ENCODE measurements at places on chromosomes 1 and 21. TPM values are rescaled to one million over a fixed set of nuclear protein-coding genes. Genes with fewer than 3 reads are reported as not detected.

GRCh38 chr1:57881639-57882038 lies 457.8 kb upstream of the DAB1 start:
- DNase-seq: no peak

DNA sequence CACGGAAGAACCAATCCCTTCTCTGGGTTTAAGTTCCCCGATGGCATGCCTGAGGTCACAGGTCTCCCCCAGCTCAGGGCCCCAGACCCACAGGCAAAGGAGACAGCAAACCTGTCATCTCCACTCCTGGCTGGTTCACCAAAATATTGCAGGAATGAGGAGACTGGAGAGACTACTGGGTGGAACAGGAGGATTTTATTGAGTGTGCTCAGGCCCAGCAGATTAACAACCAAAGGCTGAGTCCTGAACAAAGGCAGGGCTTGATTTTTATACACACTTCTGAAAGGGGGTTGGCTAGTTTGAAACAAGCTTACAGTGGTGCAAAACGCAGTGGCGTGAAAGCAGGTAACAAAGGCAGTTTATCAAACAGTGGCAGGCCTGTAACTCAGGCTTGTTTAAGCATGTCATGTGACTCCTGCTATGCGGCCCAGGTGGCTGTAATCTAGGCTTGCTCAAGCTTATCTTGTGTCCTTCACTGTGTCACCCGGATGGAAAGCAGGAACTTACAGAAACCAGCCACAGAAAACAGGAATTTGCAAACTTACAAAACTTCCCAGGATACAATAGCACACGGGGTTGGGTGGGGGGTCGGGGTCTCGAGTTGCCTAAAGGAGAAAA lies 27.4 kb upstream of the KCNJ15 start:
- DNase-seq: no peak

DNA sequence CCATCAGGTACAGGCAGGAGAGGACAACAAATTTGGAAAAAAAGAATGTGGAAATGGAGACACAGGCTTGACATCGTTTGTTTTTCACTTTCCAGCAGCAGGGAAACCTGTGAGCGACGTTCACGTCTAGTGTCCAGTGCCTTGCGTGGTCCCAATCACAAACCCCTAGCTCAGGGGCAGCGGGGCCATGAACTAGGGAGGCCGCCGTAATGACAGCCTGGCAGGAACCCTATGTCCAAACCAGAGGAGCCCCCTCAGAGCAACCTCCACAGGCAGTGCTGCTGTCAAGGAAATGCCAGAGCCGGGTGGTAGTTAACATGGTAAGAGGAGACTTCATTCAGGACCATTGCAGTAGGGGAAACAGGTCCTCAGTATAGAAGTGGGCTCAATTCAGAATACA lies 37.8 kb upstream of the PSEN2 start:
- DNase-seq: no peak

GRCh38 chr1:11831945-11832725 lies 15.4 kb downstream of the NPPA start:
- DNase-seq: no peak

GRCh38 chr1:17826165-17826488 lies 71.0 kb downstream of the ACTL8 start:
- DNase-seq: peak; percentile 51

DNA sequence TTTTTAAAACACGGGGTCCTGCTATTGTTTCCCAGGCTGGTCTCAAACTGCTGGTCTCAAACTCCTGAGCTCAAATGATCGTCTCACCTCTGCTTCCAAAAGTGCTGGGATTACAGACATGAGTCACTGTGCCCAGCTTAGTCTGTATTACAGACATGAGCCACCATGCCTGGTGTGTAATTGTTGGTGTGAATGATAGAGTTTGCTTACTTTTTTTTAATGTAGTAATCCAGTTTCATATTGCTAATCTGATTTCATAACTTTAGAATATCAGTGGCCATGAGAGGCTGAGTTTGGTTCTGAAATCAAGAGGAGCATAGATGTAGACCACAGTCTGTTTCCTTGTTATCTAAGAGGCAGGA lies 3.4 kb downstream of the EPB41 start:
- no peak for DNase-seq

- DNase-seq: no peak
These were observed 47.6 kb downstream of the ACP6 start for GRCh38 chr1:147622731-147623130.

DNA sequence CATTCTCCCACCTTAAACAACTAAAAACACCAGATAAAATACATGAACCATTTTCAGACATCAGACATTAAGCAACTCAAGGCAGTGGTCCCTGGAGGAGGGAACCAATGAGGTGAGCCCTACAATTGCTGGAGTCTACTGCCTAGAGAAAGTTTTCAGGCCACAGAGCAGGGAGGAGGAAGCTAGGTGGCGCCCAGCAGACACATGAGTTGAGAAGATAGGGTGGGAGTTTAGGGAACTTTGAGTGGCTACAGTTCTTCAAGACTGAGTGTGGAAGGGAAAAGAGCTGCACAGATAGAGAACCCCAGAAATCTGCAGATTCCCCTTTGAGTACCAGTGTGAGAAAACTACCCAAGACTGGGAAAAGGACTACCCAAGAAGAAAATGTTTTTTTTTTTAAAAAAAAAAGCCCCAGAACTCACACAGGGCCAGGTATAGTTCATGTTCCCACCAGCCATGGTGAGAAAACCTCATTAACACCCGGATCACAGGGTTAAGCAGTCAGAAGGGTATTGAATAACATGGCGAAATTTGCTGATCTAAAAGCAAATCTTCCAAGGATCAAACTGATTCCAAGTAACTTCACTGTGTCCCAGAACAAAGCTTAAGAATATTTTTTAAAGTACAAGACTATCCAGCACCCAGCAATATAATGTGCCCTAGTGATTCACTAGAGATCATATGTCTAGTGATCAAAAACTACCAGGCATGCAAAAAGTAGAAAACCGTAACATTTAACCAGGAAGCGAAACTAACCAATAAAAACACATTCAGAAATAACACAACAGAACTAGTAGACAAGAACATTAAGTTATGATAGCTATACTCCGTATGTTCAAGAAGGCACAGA lies 12.0 kb downstream of the ALDH9A1 start:
- no peak for DNase-seq

- no peak for DNase-seq
These were observed 31.6 kb upstream of the NUF2 start for GRCh38 chr1:163290025-163290640.

- no peak for DNase-seq
These were observed 27.1 kb downstream of the SLC30A1 start for GRCh38 chr1:211551638-211552460.

DNA sequence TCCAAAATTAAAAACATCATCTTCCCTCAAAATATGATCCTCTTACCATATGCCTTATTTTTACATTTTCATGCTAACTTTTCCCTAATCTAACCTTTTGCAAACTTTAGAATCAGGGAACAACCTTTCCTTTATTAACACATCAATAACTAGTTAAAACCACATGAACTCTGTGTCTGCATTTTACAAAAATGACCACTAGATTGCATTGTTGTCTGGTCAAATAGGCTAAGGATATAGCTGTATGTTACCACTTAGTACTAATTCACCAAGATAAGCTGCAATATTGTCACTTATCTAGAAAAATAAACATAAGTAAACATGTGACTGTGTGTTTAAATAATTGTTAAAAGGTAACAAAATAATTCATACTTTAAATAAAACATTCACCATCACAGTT lies 82.3 kb downstream of the DENND1B start:
- DNase-seq: no peak

GRCh38 chr1:9235096-9235459 lies 504 bp downstream of the H6PD start:
- peak; percentile 57 for DNase-seq

- DNase-seq: no peak
These were observed 41.7 kb downstream of the PKNOX1 start for GRCh38 chr21:43015906-43016540.

DNA sequence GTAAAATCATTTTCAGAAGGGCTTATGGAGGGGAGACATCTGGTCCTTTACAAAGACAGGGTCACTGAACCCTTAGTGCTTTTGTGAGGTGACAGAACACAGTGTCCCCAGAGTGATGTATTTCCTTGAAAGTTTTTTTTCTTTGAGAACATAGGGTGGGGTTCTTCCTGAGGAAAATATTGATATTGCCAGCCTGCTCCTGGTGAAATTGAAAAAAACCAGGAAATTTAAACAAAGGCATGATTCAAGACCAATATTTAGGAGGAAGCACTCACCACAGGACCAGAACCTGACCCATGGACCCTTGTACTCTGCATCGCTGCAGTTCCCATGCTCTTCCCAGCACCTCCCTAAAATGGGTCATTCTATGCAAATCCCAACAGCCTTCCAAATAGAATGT lies 63.7 kb downstream of the ST6GALNAC3 start:
- no peak for DNase-seq

DNA sequence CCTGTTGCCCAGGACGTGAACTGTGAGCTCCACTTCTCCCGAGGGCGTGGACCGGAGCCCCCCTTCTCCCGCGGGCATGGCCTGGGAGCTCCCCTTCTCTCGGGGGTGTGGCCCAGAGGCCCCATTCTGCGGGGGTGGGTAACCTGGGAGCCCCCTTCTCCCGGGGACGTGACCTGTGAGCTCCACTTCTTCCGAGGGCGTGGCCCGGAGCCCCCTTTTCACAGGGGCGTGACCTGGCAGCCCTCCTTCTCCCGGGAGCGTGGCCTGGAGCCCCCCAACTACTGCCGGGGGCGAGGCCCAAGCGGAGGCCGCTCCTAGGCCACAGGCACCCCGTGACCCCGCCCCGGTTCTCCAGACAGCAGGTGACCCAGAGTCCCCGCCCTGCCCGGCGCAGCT lies 320 bp downstream of the C1orf174 start:
- peak; percentile 45 for DNase-seq

DNA sequence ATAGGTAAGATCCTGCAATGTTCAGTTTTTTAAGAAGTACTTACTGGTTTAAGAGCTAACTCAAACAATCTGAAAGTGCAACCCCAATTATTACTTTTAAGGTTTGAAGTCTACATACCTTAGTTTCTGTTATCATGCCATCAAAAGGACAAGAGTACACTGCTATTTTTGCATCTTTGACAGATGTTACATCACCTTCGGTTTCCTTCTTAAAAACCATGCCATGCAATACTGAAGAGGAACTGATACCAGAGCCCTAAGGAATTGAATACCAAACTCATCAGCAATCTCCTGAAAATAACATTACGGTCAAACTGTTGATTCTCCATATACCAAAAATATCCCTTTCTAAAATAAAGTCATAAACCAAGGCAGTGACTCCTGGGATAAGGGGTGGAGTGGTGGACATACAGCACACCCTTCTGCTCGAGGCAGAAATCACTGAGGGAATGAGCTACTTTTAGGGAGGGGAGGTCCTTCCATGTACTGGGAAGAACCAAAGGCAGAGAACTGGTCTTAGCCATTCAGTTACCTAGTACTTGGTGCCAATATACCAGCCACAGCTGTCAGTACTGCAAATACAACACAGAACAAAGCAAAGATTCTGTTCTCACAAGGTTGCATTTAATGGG lies 8.5 kb downstream of the CCT8 start:
- DNase-seq: no peak

DNA sequence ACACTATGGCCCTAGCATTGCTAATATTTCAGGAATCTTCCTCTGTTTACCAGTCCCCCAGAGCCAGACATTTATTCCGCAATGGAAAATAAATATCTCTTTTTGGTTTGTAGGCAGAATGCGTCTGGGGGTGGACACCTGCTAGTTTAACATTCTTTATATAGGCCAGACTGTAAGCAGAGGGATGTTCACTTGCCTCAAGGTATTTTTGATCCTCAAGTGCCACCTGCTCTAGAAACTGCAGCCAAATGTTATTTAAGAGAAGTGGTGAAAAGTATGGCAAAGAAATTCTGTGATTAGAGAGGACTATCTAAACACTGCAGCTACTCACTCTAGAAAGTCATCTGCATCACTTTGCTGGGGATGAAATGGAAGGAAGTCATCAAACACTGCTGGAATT lies 164.7 kb downstream of the NEGR1 start:
- DNase-seq: no peak

DNA sequence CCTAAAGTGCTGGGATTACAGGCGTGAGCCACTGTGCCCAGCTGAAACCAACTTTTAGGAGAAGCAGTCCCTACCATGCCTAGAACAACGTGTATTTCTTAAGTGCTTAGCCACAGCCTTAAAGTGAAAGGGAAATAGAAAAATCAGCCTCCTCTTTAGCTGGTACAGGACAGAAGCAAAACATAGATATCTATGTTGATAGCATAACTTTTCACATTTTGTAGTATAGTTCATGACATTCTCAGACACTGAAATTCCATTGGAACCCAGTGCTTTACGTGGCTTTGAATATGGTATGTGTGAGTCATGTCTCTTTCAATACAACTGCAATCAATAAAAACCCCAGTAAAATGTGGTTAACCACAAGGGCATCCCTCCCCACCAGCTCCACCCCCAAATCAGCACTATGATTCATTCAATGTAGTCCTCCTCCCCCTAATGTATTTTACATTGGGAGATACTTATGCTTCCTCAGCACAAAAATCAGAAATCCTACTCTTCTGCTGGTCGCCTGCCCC lies 32.1 kb downstream of the TGFB2 start:
- DNase-seq: no peak

- no peak for DNase-seq
These were observed 37.0 kb downstream of the MAN1C1 start for GRCh38 chr1:25653558-25653957.

GRCh38 chr1:228986093-228986904 lies 251.0 kb downstream of the RHOU start:
- DNase-seq: peak; percentile 62

The PNRC2 gene
- total RNA-seq: 32.5 TPM

The SLAMF6 gene
- 0.26 TPM for total RNA-seq

The SVBP gene
- total RNA-seq: 9.7 TPM

The TNFRSF8 gene
- 0.12 TPM for total RNA-seq

The TRIM46 gene
- not detected for total RNA-seq

The KIF26B gene
- total RNA-seq: 0.31 TPM

The KRTAP21-2 gene
- not detected for total RNA-seq

All from right lobe of liver (tissue), 6 donors.